ENCODE measurements at places on chromosomes 6 and 20. TPM values are rescaled to one million over a fixed set of nuclear protein-coding genes. Genes with fewer than 3 reads are reported as not detected.

Gene PAK5
- 0.07 TPM for polyA plus RNA-seq

Gene VSTM2L
- 122 TPM for polyA plus RNA-seq

Gene TBXT
- not detected for polyA plus RNA-seq

Gene IL17A
- polyA plus RNA-seq: not detected

Gene SIRPB1
- polyA plus RNA-seq: 0.63 TPM

Gene FBXO5
- polyA plus RNA-seq: 1.0 TPM

Gene SCUBE3
- 0.38 TPM for polyA plus RNA-seq

Gene SLC4A11
- 0.36 TPM for polyA plus RNA-seq

Gene TRIM38
- 2.7 TPM for polyA plus RNA-seq

Gene SLC17A3
- not detected for polyA plus RNA-seq

Gene MAN1A1
- 11.6 TPM for polyA plus RNA-seq

Gene CCDC170
- 0.66 TPM for polyA plus RNA-seq

Gene SLC17A1
- polyA plus RNA-seq: not detected

Gene RSPO3
- 1.3 TPM for polyA plus RNA-seq

Gene RCAN2
- polyA plus RNA-seq: 82.9 TPM

Gene DTNBP1
- 17.2 TPM for polyA plus RNA-seq

Gene C6orf58
- not detected for polyA plus RNA-seq

Gene SLC25A27
- 17.0 TPM for polyA plus RNA-seq

Gene APOM
- 3.9 TPM for polyA plus RNA-seq
